ENCODE measurements at places on chromosomes 11 and 22.

DNA sequence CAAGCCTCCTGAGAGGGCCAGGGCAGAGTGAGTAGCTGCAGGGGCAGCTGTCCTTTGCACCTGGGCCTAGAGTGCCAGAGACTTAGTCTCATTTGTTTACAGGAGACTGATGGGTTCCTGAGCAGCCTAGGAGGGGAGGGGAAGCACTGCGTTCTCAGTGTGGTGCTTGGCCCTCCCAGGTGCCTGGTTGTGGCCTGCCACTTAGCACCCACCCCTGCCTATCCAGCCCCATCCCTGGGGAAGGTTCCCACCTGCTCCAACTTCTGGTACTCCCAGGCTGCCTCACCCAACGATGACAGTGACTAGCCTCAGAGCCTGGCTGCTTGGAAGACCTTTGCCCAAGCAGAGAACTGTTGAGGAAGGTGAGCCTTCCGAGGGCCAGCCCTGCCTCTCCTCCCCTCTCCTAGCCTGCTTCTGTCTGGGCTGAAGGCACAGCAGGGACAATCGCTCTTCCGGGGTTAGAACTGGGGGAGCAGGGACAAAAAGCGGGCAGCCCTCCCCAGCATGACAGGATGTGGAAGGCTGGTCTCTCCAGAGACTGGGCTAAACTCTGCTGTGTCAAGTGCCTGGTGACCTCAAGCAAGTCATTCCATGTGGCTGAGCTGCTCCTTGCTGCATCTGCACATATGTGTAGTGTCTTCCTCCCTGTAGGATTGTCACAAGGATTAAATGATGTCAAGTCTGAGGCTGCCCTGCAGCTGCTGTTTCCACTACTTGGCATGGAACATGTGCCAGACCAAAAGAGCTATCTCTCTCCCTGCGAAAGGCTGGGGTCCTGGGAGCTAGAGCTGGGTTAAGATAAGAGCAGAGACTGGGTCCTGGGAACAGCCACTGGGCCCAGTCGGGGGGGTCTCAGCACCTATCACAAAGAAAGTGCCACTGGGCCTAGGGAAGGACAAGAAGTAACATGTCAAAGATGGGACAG is 9.9 kb downstream of the KCNQ1OT1 start:
- no peak for DNase-seq

GRCh38 chr22:20940186-20940651 is 23.0 kb downstream of the CRKL start:
- no peak for DNase-seq

GRCh38 chr11:75425422-75425821 is 7.6 kb downstream of the KLHL35 start:
- DNase-seq = no peak

DNA sequence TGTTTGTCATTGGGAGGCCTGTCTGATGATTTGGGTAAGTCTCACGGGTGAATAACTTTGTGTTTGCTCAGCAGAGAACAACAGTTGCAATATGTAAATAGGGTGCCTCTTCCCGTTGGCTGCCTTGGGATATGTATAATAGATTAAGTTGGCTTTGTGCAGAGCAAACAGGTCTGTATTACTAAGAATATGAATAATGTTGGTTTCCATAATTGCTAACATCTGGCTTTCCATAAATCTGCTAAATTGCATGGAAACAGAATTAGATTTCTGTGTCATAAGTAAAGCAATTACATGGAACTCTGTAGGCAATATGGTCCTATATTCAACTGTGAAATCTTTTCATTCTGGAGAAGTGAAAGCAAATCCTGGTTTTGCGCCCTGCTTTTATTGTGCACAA is 636.0 kb upstream of the ANO5 start:
- DNase-seq = no peak

DNA sequence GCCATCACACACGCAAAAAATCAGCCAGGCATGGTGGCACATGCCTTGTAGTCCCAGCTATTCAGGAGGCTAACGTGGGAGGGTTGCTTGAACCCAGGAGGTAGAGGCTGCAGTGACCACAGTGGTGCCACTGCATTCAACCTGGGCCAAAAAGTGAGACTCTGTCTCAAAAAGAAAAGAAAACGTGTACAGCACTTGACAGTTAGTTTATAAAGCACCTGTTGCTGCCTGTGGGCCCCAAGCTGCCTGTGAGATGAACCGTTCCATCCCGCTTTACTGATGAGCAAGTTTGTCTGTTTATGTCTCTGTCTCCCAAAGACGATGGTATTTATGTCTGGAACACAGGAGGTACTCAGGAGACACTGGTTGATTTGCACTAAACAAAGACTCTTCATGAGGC is 1.5 kb upstream of the PRR5 start:
- DNase-seq = no peak

DNA sequence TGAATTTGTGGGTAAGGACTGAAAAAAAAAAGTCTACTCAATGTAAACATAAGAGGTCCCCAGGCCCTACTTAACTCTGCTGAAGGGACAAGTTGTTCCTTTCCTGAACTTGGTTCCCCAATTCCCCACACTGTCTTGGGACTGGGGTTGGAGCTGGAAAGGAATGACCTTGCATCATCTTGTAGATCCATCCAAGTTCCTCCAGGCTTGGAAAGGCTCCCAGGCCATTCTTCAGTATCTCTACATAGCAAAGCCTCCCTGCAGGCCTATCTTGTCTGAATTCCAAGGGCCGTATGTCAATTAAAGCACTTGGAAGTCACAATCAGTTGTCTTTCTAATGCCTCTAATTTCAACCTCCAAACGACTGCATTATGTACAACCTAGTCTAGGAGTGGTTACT is 361.2 kb downstream of the TMEM135 start:
- no peak for DNase-seq

- DNase-seq = peak; percentile 55
Measured at GRCh38 chr11:47797633-47798032, 30.5 kb upstream of the FNBP4 start.

- DNase-seq = no peak
Measured at GRCh38 chr11:83047515-83048225, 24.0 kb downstream of the RAB30 start.

GRCh38 chr11:113528982-113529381 is 53.8 kb upstream of the DRD2 start:
- DNase-seq = peak; percentile 75

GRCh38 chr11:17416492-17416891 is 28.0 kb upstream of the KCNJ11 start:
- no peak for DNase-seq

GRCh38 chr11:82523141-82523540 is 210.5 kb downstream of the FAM181B start:
- no peak for DNase-seq

GRCh38 chr22:50576070-50576469 is 2.2 kb downstream of the CPT1B start:
- peak; percentile 46 for DNase-seq

- no peak for DNase-seq
Measured at GRCh38 chr11:15223318-15223717, 108.6 kb downstream of the INSC start.

DNA sequence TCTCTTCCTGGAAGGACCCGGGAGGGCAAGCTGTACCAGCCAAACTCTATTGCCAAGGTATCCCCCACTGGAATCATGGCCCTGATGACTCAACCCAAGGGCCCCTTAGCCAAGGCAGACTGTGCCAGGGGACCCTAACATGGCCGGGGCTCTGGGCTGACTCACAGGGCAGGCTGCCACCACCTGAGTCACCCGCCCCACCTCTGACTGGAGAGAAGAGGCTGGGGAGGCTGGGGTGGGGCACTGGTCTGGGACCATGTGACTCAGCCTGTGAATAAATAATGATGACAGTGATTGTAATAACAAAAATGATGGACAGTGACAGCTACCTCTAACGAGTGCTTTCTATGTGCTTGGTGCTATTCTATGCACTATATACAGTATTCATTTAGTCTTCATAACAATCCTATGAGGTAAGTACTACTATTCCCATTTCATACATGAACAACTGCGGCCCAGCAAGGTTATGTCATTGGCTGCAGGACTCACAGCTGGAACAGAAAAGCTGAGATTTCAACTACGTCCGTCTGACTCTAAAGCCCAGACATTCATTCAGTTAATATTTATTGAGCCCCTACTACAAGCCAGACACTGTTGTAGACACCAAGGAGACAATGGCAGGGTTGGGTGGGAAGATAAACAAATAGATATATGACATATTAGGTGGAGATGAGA is 84.2 kb downstream of the FBXO7 start:
- DNase-seq = peak; percentile 94

DNA sequence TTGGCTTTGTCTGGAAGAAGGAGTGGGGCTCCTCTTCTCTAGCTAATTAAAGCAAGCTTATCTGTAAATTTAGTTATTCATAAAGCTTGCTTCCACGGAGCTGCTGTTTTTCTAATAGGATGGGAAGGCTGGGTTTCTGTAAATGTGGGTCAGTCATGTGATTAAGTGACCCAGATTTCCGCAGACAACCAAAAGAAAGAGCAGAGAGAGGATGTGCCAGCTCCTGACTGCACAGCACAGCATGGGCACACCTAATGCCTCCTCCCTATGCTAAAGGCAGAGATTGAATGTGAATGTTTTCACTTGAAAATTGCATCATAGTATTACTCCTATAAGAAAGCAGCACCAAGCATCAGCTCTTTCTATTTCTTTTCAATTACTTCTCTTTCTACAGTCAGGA is 160.2 kb downstream of the FAT3 start:
- no peak for DNase-seq

DNA sequence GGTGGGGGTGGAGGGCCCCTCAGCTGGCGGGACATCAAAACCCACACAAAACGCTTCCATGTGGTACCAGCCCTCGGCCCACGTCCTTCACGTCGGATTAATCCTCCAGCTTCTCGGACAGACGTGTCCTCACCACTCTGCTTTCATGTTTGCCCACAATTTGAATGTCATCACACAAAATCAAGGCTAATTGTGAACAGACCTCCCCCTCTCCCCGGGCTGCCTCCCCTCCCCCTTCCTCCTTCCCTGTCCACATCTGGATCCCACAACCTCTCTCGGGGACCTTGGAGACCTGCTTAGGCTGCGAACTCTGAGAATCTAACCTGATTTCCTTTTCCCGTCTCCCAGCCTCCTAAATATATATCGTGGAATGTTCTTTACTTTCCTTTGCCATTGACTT is 262.9 kb downstream of the MN1 start:
- DNase-seq = no peak

GRCh38 chr11:2865922-2866577 is 19.5 kb downstream of the CDKN1C start:
- no peak for DNase-seq

- DNase-seq = no peak
Measured at GRCh38 chr11:17036666-17037658, 22.7 kb upstream of the PLEKHA7 start.

All from mammary epithelial cell (primary cell).